ENCODE measurements at places on chromosomes 13 and 19.

GRCh38 chr19:28184997-28185396 is 1028.0 kb downstream of the UQCRFS1 start:
- no peak overlapping the region for H3K27ac ChIP-seq
- H3K4me1 ChIP-seq, result peaks cover 7% of the 10 kb centered on the region
- no peaks in the 10 kb centered on the region for H3K27me3 ChIP-seq
- no peak for DNase-seq
- H3K4me3 ChIP-seq, result no peak overlapping the region
- no peaks in the 10 kb centered on the region for H3K36me3 ChIP-seq

- DNase-seq, result no peak
- H3K27me3 ChIP-seq, result peaks cover 6% of the 10 kb centered on the region
- H3K4me3 ChIP-seq, result no peak overlapping the region
- H3K27ac ChIP-seq, result no peak overlapping the region
- no peaks in the 10 kb centered on the region for H3K4me1 ChIP-seq
These were observed 12.7 kb upstream of the LILRA5 start for GRCh38 chr19:54325631-54326030.

GRCh38 chr19:57068921-57069697 is 50.7 kb upstream of the USP29 start:
- no peak overlapping the region for H3K27ac ChIP-seq
- H3K36me3 ChIP-seq, result no peaks in the 10 kb centered on the region
- H3K4me3 ChIP-seq, result no peak overlapping the region

- peaks cover 33% of the 10 kb centered on the region for H3K4me1 ChIP-seq
- peak overlapping the region; percentile 80 for H3K27ac ChIP-seq
- peak; percentile 65 for DNase-seq
- no peak overlapping the region for H3K4me3 ChIP-seq
- H3K36me3 ChIP-seq, result no peaks in the 10 kb centered on the region
- H3K27me3 ChIP-seq, result no peaks in the 10 kb centered on the region
These were observed 215.5 kb upstream of the HTR2A start for GRCh38 chr13:47112205-47112902.

GRCh38 chr19:55592391-55593090 is 6.8 kb downstream of the FIZ1 start:
- H3K4me1 ChIP-seq, result peaks cover 16% of the 10 kb centered on the region
- H3K27me3 ChIP-seq, result no peaks in the 10 kb centered on the region
- H3K4me3 ChIP-seq, result no peak overlapping the region
- H3K36me3 ChIP-seq, result peaks cover 17% of the 10 kb centered on the region
- no peak overlapping the region for H3K27ac ChIP-seq
- no peak for DNase-seq
